NCI-H187 (cell line): ENCODE measurements at places on chromosomes 3 and 15.

DNA sequence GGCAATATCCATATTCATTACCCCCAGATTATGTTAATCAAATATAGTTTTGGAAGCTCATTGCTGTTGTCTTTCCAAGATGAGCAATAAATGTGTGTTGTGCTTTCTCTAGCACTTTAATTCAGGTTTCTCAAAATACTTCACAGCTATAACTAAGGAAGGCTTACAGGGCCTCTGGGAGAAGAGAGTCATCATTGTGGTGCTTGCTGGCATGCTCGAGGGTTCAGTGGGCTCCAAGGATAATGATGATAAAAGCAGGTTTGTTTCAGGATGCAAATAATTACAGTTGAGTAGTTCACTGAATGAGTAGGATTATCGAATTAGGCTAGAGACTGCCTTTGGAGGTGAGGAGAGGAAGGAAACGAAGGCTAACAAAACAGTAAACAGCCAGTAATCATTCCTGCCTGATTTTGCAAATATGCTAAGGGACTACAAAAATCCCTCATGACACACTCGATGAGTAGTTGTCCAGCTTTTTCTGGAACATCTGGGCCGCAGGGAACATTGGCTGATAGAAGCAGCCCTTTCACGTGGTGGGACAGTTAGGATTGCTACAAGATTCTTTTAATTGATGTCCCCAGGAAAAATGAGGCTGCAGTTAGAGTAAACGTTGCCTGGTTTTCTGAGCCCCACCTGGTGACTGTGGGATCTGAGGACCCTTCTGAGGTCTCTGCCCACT is 54.1 kb downstream of the SLC7A14 start:
- no peak for DNase-seq

GRCh38 chr15:32669896-32670611 is 28.5 kb downstream of the SCG5 start:
- no peak for DNase-seq

- DNase-seq: peak; percentile 7
Observed at GRCh38 chr15:50145451-50145872, 26.4 kb upstream of the ATP8B4 start.

GRCh38 chr3:78322780-78323179 is 1282.9 kb downstream of the ROBO2 start:
- DNase-seq: no peak

DNA sequence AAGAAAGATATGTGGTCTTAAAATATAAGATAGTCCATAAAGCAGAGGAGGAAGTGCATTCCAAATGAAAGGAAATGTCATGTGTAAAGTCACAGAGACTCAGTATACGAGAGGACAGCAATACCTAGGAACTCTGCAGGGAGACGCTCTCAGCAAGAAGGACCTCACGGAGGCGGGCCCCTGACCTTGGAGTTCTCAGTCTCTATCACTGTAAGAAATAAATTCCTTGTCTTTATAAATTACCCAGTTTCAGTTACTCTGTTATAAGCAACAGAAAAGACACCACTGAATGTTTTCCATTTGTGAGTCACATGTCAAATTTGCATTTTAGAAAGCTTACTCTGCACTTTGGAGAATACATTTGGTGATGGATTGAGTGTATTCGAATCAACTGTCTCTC is 140.6 kb downstream of the GBE1 start:
- DNase-seq: no peak

DNA sequence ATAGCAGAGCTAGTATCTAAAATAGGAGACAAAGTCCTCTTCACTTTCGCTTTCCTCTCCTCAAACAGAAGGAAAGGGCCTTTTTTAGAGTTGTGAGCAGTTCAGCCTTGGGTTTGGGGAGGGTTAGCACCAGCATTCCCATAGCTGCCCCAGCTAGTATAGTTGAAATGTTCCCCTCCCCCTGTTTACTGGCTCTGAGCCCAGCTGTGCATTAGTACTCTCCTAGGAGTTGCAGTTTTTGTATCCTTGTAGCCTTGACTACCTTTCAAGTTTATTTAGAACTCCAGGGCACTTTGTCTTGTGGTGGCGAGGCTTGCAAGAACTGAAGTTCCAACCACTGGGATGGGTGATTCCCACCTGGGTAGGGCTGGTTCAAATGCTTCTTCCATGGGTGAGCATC is 245.1 kb upstream of the NAALADL2 start:
- no peak for DNase-seq

- DNase-seq: no peak
Observed at GRCh38 chr15:75348562-75349350, 1.9 kb downstream of the NEIL1 start.

GRCh38 chr3:69752241-69752640 is 13.0 kb downstream of the MITF start:
- DNase-seq: no peak

- DNase-seq: no peak
Observed at GRCh38 chr3:38479431-38480092, 16.6 kb upstream of the EXOG start.
